Fibroblast of skin of left quadriceps (primary cell): ENCODE measurements at places on chromosomes 3 and 15.

DNA sequence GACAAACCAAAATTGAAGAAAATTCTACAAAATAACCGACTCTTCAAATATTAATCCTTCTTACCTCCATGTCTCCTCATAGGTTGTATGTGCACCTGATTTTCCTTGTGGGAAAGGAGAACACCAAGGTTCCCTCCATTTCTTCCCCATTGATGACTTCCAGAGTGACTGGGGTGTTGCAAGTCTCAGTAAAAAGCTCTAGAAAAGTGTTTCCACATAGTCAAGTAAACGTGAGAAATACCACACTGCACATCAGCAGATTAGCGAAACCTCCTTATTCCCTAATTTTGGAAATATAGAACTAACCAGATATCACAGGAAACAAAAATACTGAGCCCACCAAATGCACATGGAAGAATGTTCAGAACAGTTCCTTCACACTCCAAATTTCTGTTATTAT lies 4.9 kb upstream of the RPN1 start:
- no peak for DNase-seq

GRCh38 chr15:75313116-75313845 lies 22.6 kb upstream of the COMMD4 start:
- DNase-seq: no peak

GRCh38 chr3:43389388-43390254 lies 103.3 kb downstream of the SNRK start:
- DNase-seq: no peak

- DNase-seq: no peak
These were observed 35.5 kb downstream of the LEO1 start for GRCh38 chr15:51936105-51936478.

DNA sequence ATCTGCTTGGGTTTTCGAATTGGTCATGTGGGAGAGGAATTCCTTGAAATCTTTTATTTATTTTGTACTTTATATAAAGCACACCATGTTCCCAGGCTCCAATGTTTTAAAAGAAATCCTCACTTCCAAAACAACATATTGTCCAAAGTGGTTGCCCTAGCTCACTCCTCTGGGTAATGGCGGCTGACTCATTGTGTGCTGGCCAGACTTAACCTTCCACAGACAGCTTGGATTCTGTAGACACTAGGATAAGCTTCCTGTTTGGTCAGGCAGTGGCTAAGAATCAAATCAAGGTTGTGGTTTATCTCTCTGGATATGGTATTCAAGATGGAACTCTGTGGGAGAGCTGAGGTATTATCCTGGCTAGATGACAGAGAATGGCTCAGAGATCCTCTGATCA lies 55.8 kb upstream of the FAM98B start:
- DNase-seq: peak; percentile 95

DNA sequence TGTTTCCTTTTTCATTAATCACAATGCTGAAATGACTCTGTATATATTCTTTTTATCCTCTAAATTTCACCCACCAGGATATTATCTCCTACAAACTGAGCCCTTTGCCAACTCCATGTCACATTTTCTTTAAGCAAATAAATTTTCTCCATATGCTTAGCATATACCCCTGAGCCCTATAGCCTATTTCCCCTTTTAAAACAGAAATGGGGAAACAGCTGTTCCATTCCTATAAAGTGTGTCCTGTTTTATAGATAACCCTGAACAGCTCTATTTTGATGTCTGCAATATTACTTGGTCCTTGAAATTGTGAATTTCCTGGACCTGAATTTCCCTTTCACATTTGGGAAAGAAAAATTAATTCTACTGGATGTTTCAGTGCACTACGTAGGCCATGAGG lies 15.6 kb upstream of the FILIP1L start:
- DNase-seq: no peak

DNA sequence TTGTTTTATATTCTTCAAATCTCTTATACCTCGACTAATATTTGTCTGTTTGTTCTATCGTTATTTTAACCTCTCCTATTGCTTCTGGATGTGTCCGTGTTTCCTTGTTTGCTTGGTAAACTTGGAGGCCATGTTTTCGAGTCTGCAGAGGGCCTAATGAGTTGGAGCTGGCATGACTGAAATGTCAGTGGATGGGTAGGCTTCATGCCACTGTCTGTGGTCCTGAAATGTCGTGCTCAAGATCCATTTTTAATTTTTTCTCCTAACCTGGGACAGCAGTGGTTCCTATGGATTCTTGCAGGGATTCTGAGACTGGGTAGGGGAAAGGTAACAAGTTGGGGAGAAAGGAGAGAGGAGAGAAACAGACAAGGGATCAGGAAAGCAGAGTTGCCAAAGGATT lies 18.8 kb upstream of the GASK1A start:
- DNase-seq: no peak

GRCh38 chr3:41330465-41330864 lies 131.2 kb downstream of the CTNNB1 start:
- DNase-seq: no peak

GRCh38 chr15:60237446-60237845 lies 160.3 kb downstream of the ANXA2 start:
- DNase-seq: no peak
